ENCODE measurements at places on chromosomes 7 and 10. TPM values are rescaled to one million over a fixed set of nuclear protein-coding genes. Genes with fewer than 3 reads are reported as not detected.

ZCWPW1 gene
- 5.1 TPM for total RNA-seq

CYP2C19 gene
- 0.22 TPM for total RNA-seq

CLDN15 gene
- 8.3 TPM for total RNA-seq

FFAR4 gene
- total RNA-seq, result 0.06 TPM

GSDME gene
- total RNA-seq, result 12.0 TPM

FAM13C gene
- 28.2 TPM for total RNA-seq

SAMD9L gene
- total RNA-seq, result 26.1 TPM

ANKRD22 gene
- 0.17 TPM for total RNA-seq

KCP gene
- total RNA-seq, result 1.5 TPM

ZDHHC6 gene
- 33.0 TPM for total RNA-seq

DUS4L gene
- total RNA-seq, result 11.1 TPM

C10orf53 gene
- total RNA-seq, result 0.11 TPM

ANKRD30A gene
- total RNA-seq, result not detected

DNA sequence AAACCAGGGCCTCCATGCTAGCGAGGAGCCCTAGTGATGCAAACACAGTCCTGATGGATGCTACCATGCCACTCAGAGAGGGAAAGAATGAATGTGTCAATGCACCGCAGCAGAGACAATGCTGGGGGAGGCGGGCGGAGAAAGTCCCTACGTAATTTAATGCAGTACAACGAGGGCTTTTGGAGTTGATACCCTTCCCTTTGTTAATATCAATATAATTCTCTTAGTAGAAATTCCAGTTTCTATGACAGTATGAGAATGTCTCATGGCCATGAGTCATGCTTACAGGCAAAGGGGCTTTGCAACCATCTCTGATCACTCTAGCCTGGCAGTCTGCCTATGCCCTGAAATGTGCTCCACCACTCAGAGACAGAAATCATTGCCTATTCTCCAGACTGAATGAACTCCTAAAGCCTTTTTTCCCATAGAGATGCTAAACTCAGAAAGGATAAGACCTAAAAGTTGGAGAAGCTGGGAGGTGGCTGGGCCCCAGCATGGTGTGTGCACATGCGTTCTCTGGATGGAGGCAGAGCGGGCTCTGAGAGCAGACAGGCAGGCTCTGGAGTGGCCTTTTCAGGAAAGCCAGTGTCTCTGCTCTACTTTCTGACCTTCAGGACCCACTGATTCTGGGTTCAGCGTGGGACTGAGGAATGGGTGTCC, 20.3 kb upstream of the GIMAP2 start:
- no peak overlapping the region for H3K4me3 ChIP-seq
- H3K27me3 ChIP-seq, result no peaks in the 10 kb centered on the region
- no peak overlapping the region for H3K27ac ChIP-seq
- no peaks in the 10 kb centered on the region for H3K4me1 ChIP-seq
- DNase-seq, result no peak

DNA sequence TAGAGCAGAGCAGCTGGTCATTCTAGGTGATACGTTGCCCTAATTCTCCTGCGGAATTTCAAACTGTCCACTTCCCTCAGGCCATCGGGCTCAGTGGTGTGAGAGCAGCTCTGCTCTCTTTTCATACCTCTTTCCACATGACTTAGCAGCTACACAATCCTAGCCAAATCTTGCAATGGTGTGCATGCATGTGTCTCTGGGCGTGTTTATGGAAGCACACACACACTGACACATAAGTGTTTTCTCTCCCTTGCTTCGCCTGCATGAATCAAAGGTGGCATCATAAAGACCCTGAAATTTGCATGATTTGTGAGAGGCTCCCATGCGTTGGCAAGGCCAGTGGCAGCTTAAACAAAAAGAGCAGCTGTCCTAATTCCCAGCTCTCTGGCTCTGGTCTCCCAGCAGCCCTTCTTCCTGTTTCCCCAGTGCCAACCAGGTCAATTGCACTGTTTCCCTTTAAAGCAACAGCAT, 1189.5 kb downstream of the GATA3 start:
- no peak overlapping the region for H3K4me3 ChIP-seq
- no peaks in the 10 kb centered on the region for H3K36me3 ChIP-seq
- peaks cover 8% of the 10 kb centered on the region for H3K4me1 ChIP-seq
- H3K27me3 ChIP-seq, result no peaks in the 10 kb centered on the region
- H3K27ac ChIP-seq, result peak overlapping the region; percentile 83
- DNase-seq, result peak; percentile 54

DNA sequence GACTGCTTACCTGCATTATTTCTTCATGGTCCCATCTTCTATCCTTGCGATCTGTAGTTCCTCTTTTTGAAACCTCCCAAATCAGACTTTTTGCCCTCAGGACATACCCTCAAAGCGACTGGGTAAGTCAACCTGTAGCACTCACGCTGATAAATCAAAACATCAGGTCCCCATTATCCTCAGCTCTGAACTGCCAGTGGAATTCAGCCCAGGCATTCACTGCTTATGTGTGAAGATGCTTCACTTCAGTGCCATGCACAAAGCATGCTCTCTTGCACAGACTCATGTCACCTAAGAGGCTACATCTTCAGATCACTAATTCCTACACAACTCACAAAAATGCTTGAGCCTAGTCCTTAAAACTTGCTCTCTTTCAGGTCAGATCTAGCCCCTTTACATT, 283.6 kb upstream of the KLF6 start:
- no peaks in the 10 kb centered on the region for H3K4me1 ChIP-seq
- no peak overlapping the region for H3K4me3 ChIP-seq
- H3K27ac ChIP-seq, result no peak overlapping the region
- no peaks in the 10 kb centered on the region for H3K36me3 ChIP-seq
- no peak for DNase-seq
- H3K27me3 ChIP-seq, result no peaks in the 10 kb centered on the region

- no peaks in the 10 kb centered on the region for H3K27me3 ChIP-seq
- no peak overlapping the region for H3K4me3 ChIP-seq
- H3K4me1 ChIP-seq, result no peaks in the 10 kb centered on the region
- DNase-seq, result no peak
- no peak overlapping the region for H3K27ac ChIP-seq
Measured at GRCh38 chr10:121722665-121723064, 124.4 kb upstream of the FGFR2 start.

GRCh38 chr7:16421333-16422102, at the start of gene CRPPA:
CRPPA (minus strand) TSS chr7:16421538; CDS start chr7:16421322, 216 bp downstream.
- DNase-seq, result peak; percentile 13
- no peaks in the 10 kb centered on the region for H3K36me3 ChIP-seq
- H3K4me1 ChIP-seq, result peaks cover 5% of the 10 kb centered on the region
- no peaks in the 10 kb centered on the region for H3K27me3 ChIP-seq
- H3K4me3 ChIP-seq, result peak within 1 kb of the TSS; percentile 67

- no peaks in the 10 kb centered on the region for H3K4me1 ChIP-seq
- H3K36me3 ChIP-seq, result no peaks in the 10 kb centered on the region
- H3K4me3 ChIP-seq, result no peak overlapping the region
- no peak for DNase-seq
- H3K27me3 ChIP-seq, result no peaks in the 10 kb centered on the region
Measured at GRCh38 chr10:50316695-50317648, 65.7 kb upstream of the ASAH2 start.

DNA sequence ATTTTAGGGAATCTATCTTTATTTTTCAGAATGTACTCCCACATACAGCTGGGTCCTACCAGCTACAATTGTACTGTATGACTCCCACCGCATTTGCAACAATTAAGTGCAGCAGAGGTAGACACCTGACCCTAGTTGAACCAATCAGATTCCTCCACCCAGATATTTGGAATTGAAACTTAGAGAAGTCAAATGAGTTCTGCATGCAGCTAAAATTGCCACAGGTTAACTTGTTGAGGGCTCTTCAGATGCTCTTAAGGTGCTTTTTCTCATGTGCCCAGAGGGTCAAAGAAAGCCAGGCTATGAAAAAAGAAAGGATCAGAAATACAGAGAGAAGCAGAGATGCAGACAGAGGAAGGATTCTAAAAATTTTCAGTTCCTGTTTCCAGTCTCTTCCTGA, 68.0 kb upstream of the TES start:
- DNase-seq, result no peak
- no peak overlapping the region for H3K27ac ChIP-seq
- H3K4me1 ChIP-seq, result no peaks in the 10 kb centered on the region
- no peak overlapping the region for H3K4me3 ChIP-seq
- no peaks in the 10 kb centered on the region for H3K27me3 ChIP-seq

- H3K4me3 ChIP-seq, result no peak overlapping the region
- H3K4me1 ChIP-seq, result no peaks in the 10 kb centered on the region
- DNase-seq, result no peak
- no peaks in the 10 kb centered on the region for H3K27me3 ChIP-seq
- H3K27ac ChIP-seq, result no peak overlapping the region
- H3K36me3 ChIP-seq, result no peaks in the 10 kb centered on the region
Measured at GRCh38 chr10:29923416-29923965, 135.9 kb downstream of the JCAD start.

DNA sequence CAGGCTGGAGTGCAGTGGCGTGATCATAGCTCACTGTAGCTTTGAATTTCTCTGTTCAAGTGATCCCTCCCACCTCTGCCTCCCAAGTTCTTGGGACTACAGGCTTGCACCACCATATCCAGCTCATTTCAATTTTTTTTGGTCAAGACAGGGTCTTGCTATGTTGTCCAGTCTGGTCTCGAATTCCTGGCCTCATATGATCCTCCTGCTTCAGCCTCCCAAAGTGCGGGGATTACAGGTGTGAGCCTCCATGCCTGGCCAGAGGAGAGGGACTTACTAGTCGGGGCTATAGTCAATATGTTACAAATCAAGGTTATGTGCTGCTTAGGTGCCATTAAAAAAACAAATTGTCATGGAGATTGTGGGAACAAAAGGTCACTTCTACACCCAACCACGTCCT, 105.3 kb upstream of the GALNT17 start:
- H3K36me3 ChIP-seq, result no peaks in the 10 kb centered on the region
- no peak overlapping the region for H3K27ac ChIP-seq
- no peak for DNase-seq

DNA sequence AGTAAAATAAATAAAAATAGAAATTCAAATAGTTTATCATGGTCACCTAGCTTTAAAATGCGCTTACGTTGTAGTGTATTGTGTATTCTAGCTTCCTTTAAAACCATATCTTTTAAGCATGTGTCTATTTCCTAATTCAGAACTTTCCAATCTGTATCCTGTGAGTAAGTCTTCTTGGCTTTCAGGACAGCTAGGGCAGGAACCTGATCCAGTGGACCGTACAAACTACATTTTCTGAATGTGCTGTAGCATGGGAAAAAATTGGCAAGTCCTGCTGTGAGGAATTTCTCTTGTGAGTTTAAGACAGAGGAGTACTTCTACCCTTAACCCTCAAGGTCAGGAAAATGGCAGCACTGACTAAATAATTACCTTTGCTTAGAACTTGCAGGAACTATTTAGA, 12.1 kb downstream of the OPN1SW start:
- H3K36me3 ChIP-seq, result peaks cover 37% of the 10 kb centered on the region
- H3K4me3 ChIP-seq, result no peak overlapping the region
- no peak overlapping the region for H3K27ac ChIP-seq
- no peaks in the 10 kb centered on the region for H3K4me1 ChIP-seq

DNA sequence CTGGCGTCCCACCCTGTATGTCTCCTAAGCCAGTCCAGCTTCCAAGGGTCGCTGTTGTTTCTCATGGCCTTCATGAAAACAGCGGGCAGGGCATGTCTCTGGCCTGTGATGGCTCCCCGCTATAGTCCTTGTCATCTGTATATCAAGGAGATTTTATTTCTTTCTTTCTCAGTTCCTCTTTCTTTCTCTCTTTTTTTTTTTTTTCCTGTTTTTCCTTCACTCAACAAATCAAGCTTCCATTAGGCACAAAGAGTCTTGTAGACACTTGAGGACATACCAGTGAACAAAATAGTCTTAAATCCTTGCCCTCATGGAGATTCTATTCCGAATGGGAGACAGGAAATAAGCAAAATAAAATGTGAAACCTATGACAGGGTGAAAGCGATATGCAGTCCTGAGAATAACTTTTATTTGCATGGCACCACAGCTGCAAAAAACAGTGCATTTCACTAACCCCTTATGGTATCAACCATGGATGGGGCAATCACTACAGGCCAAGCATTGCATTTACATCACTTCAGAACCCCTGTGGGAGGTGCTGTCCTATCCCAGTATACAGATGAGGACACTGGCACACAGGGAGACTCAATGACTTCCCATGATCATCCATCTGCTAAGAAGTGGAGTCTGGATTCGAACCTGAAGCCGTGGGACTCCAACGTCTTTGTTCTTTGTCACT, 50.7 kb downstream of the SYPL1 start:
- no peak for DNase-seq
- no peak overlapping the region for H3K4me3 ChIP-seq
- H3K36me3 ChIP-seq, result no peaks in the 10 kb centered on the region
- peaks cover 7% of the 10 kb centered on the region for H3K27me3 ChIP-seq
- peaks cover 43% of the 10 kb centered on the region for H3K4me1 ChIP-seq

- no peak for DNase-seq
- H3K36me3 ChIP-seq, result no peaks in the 10 kb centered on the region
- H3K27me3 ChIP-seq, result no peaks in the 10 kb centered on the region
- no peak overlapping the region for H3K27ac ChIP-seq
- no peak overlapping the region for H3K4me3 ChIP-seq
- H3K4me1 ChIP-seq, result no peaks in the 10 kb centered on the region
Measured at GRCh38 chr7:15234431-15234830, 327.4 kb downstream of the AGMO start.

DNA sequence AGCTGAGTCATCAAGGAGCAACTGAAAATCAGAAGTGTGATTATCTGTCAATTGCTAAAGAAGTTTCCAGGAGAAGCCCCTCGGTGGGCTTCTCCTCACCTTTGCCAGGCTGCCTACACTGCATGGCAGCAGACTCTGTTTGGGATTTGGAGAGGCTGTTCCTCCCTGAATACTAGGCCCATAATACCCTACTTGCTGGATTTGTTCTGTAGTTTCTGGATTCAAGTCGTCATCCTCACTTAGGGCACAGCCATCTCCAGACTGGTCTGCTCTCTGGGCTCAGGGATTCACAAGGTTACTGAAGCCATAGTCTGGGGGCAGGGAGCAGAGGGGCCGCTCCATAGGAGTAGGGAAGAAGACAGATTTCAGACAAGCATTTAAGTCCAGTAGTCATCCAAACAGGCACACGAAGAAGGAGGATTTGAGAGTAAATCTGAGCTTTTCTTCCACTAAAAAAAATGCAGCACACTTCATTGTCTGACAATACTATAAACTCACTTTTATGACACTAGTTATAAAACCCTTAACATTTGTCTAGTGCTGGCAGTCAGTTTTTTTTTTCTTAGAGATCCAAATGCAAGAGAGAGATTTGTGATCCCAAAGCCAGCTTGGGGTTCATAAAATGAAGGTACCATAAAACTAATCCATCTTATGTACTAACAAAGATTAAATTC, 723.3 kb downstream of the GRID1 start:
- peaks cover 14% of the 10 kb centered on the region for H3K36me3 ChIP-seq
- no peak overlapping the region for H3K27ac ChIP-seq
- no peaks in the 10 kb centered on the region for H3K27me3 ChIP-seq
- no peak for DNase-seq
- peaks cover 18% of the 10 kb centered on the region for H3K4me1 ChIP-seq
- no peak overlapping the region for H3K4me3 ChIP-seq

- peak; percentile 57 for DNase-seq
- no peak overlapping the region for H3K27ac ChIP-seq
- H3K27me3 ChIP-seq, result no peaks in the 10 kb centered on the region
- no peaks in the 10 kb centered on the region for H3K36me3 ChIP-seq
- H3K4me3 ChIP-seq, result no peak overlapping the region
Measured at GRCh38 chr7:108299251-108299973, 156.8 kb downstream of the NRCAM start.

GRCh38 chr10:103766751-103767505, 88.4 kb downstream of the SH3PXD2A start:
- no peaks in the 10 kb centered on the region for H3K36me3 ChIP-seq
- H3K27me3 ChIP-seq, result no peaks in the 10 kb centered on the region
- H3K27ac ChIP-seq, result peak overlapping the region; percentile 18
- no peak for DNase-seq
- no peak overlapping the region for H3K4me3 ChIP-seq

GRCh38 chr10:33196710-33197491, 137.6 kb downstream of the NRP1 start:
- no peaks in the 10 kb centered on the region for H3K36me3 ChIP-seq
- H3K4me3 ChIP-seq, result peak overlapping the region; percentile 17
- H3K27me3 ChIP-seq, result no peaks in the 10 kb centered on the region
- peak overlapping the region; percentile 44 for H3K27ac ChIP-seq
- no peak for DNase-seq
- H3K4me1 ChIP-seq, result peaks cover 8% of the 10 kb centered on the region

Data from spinal cord (tissue), 10 donors.